Activated CD4-positive, alpha-beta T cell treated with anti-CD3 and anti-CD28 coated beads for 4 hours (primary cell): ENCODE measurements at places on chromosomes 13 and 19.
A peak's percentile ranks its signal among the peaks of the same experiment; 100 is the strongest.

- no peak for DNase-seq
Measured at GRCh38 chr13:42056583-42056982, 8.1 kb downstream of the DGKH start.

DNA sequence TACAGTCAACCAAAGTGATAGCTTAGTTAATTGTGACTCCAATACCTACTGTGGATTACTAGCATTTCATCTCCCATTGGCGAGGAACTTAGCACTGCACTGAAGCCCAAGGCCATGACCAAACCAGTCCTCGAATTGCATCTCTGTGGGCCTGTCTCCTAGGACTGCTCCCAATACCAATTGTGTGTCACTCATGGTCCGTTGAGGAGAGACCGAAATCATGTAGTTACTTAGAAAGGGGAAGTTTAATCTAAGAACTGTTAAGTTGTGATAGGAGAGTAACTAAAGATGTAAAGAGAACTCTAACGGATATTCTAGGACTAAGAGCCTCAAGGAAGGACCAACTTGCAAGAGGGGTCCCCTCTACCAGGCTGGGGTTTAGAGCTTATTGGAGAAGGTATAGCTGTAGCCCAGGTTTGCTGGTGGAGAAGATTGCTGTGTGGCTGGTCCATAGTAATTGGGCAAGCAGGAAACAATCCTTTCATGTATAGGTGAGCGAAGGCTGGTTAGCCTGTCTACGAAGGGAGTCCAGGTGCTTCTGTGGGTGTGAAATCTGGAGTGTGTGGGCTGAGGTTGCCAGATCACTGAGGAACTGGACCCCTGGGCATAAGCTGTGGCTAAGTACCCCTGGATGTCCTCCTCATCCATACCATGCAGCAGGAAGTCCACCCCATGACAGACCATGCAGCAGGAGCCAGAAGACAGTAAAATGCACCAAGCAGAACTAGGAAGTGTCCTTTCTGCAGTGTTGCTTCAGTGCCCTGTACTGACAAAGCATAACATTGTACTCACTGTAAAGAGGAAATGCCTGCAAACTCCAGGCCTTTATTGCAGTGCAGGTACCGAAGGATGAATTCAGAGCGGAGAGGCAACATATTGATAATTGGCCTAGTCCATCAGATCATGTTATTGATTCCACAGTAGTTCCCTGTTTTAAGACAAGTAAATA is 30.8 kb downstream of the DNAJC3 start:
- DNase-seq = no peak

DNA sequence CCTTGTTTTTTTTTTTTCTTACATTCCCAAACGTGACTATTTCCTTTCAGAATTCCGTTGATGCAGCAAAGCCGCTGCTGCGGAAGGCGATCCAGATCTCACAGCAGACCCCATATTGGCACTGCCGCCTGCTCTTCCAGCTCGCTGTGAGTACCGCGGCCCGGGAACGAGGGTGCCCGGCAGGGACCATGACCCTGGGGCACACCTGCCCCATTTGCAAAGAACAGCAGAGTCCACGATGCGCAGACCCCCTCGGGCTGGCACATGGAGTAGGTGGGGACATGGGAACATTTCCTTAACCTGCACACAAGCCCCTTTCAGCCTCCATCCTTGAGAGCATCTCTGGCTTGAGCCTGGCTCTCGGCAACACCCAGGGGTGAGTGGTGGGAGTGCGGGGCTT is 16.5 kb downstream of the MAU2 start:
- no peak for DNase-seq

DNA sequence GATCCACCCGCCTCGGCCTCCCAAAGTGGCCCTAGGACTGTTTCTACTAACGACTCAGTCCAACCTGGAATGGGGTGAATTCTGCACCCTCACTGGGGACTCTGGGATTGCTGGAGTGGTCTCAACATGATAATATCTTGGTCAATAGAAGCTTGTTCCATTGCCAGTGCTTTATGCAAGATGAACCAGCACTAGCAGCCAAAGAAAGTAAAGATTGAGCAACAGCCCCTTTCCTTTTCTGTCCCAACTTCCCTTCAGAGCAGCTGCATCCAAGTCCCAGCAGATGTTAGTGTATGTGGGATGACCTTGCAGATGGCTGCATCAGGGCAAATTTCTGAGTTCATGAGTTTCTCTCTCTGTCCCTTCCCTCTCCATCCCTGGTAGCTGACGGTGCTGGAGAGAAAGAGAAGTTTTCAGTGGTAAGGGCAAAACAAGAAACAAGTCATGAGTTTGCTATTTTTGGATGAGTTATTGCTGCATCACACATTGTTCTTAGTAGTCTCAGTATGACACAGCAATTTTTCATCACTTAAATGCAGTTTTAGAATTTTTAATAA is 183.6 kb upstream of the EDNRB start:
- no peak for DNase-seq

GRCh38 chr19:33702606-33703437 is 81.1 kb downstream of the CHST8 start:
- no peak for DNase-seq

DNA sequence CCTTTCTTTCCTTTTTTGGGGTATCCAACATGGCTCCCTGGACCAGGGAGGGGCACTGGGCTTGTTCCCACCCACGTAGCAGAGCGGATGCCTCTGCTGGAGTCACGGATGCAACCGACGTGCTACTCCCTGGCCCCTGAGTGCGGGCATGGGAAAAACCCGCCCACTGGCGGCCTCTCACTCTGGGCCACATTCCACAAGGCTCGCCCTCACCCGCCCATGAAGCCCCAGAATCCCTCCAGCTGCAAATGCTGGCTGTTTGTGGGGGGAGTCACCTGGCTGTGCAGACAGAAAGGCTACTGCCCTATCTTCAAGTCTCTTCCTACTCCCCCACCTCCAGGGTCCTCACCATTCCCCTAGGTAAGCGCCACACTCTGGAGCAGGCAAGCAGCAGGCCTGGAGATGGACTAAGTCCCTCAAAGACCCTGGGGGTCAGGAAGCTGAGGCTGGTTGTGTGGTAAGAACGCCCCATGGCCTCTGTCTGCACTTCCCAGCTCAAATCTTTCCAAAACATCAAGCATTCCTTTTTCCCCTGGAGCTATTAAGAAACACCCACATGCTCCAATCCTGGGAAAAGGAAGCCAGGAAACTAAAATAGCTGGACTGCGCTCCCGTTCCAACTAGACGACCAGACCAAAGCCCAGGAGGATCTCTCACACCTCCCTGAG is 17.9 kb upstream of the EPHX3 start:
- DNase-seq = no peak

GRCh38 chr13:41648314-41648935 is 191.1 kb downstream of the RGCC start:
- no peak for DNase-seq

DNA sequence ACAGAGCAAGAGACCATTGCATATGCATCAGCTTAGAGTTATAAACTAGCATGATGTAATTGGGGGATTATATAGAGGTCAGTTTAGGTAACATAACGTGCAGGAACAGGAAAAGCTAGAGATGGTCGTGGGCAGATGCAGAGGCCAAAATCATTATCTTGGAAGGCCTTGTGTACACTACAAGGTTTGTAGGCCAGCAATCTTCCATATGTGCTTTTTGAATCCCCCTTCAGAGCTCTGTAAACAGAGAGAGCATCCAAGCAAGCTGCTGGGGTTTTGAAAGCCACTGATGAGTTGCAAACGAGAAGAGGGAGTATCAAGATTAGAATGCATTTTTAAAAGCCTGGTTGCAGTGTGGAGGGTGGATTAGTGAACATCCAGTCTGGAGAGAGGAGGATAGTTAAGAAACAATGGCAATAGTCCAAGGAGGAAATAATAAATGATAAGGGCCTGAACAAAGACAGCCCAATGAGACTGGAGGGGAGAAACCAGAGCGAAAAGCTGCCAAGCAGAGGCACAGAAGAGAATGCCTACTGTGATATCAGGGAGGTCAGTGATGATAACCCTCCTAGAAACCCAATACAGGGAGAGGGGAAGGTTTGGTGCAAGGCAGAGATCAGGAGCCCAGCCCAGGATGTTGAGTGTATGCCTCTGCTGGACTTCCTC is 109.6 kb downstream of the ZAR1L start:
- no peak for DNase-seq

GRCh38 chr13:112066624-112067004 is 335 bp upstream of the SOX1 start:
- DNase-seq = peak; percentile 42

- no peak for DNase-seq
Measured at GRCh38 chr13:37752146-37752545, 117.4 kb downstream of the TRPC4 start.

- peak; percentile 100 for DNase-seq
Measured at GRCh38 chr19:48993175-48994034, at the start of the genes GYS1 and RUVBL2. Gene GYS1 (minus strand): TSS chr19:48993309. CDS start chr19:48993112, 197 bp downstream. Gene RUVBL2 (plus strand): TSS chr19:48993887. CDS start chr19:48993912, 25 bp downstream.

- DNase-seq = no peak
Measured at GRCh38 chr13:112639521-112639920, 50.3 kb upstream of the ATP11A start.

- peak; percentile 40 for DNase-seq
Measured at GRCh38 chr13:95185851-95186250, 115.4 kb downstream of the ABCC4 start.
